ENCODE measurements at places on chromosomes 2 and 18.

GRCh38 chr2:102837626-102838198 lies 75.9 kb downstream of the TMEM182 start:
- no peak for DNase-seq

GRCh38 chr2:214077727-214078126 lies 333.1 kb upstream of the VWC2L start:
- no peak for DNase-seq

- no peak for DNase-seq
These were observed at the start of gene IGFBP2 for GRCh38 chr2:216632952-216633615. TSS of gene IGFBP2 (plus strand) at chr2:216633420. CDS start at chr2:216633524, 104 bp downstream.

- DNase-seq, result no peak
These were observed 5.6 kb downstream of the CROCC2 start for GRCh38 chr2:240911641-240912265.

- no peak for DNase-seq
These were observed 149.4 kb downstream of the SP3 start for GRCh38 chr2:173815772-173816171.

All from activated CD4-positive, CD25-positive, alpha-beta regulatory T cell treated with anti-CD3 and anti-CD28 coated beads, Interleukin-2, amount 50 U/mL, for 72 hours (primary cell).